ENCODE measurements at places on chromosomes 2 and 18. TPM values are rescaled to one million over a fixed set of nuclear protein-coding genes. Genes with fewer than 3 reads are reported as not detected.

- no peak for DNase-seq
Measured at GRCh38 chr18:61765097-61765496, 127.7 kb downstream of the RNF152 start.

Gene GALR1
- not detected for total RNA-seq

DNA sequence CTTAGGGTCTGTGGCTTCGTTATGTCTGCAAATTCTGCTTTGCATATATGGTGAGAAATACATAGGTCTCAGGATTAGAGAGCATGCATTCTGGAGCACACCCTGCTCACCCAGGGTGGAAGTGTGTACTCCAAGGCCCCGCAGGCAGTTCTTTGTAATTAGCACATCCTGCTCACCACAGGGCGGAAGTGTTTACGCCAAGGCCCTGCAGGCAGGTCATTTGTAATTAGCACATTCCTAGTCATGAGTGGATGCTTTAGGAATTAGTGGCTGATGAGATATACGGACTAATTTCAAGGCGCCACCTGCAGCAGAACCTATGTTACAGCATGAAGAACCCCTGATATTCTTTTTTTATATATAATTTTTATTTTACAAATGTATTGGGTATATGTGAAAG is 4.2 kb downstream of the ALLC start:
- no peak for DNase-seq

Gene SLC35F6
- total RNA-seq = 14.8 TPM

DNA sequence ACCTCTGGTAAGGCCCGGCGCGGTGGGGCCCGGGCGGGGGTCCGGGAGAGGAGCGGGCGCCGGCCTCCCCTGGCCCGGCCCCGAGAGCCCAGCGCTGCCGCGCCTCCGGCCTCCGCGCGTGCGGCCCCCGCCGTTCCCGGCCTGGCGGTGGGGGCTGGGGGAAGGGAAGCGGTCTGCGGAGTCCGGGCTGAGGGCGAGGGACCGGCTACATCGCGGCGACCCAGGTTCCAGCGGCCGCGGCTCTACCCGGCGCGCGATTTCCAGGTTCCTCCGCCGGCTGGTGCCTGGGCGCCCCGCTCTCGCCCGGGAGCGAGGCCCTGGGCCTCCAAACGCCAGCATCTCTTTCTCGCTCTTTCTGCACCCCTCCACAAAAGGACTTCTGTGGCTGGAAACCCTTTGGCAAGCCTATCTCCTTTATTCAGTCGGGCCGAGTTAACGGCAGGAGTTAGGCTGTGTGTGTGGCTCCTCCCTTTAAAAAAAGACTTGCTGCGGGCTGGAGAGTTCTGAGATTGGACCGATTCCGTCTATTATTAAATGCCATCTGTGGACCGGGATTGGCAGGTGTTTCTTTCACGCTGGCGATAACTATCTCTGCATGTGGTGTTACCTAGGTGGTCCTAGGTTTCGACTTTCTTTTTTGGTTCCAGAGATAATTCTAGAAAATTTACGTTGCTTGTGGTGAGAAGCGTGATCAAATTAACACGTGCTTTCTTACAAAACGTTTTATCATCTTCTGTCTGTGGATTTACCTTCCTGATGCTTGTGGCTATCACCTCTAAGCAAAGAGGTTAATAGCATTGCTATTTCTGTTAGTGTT is 592 bp downstream of the ME2 start:
- peak; percentile 60 for DNase-seq
